ENCODE measurements at places on chromosomes 13 and 19.

DNA sequence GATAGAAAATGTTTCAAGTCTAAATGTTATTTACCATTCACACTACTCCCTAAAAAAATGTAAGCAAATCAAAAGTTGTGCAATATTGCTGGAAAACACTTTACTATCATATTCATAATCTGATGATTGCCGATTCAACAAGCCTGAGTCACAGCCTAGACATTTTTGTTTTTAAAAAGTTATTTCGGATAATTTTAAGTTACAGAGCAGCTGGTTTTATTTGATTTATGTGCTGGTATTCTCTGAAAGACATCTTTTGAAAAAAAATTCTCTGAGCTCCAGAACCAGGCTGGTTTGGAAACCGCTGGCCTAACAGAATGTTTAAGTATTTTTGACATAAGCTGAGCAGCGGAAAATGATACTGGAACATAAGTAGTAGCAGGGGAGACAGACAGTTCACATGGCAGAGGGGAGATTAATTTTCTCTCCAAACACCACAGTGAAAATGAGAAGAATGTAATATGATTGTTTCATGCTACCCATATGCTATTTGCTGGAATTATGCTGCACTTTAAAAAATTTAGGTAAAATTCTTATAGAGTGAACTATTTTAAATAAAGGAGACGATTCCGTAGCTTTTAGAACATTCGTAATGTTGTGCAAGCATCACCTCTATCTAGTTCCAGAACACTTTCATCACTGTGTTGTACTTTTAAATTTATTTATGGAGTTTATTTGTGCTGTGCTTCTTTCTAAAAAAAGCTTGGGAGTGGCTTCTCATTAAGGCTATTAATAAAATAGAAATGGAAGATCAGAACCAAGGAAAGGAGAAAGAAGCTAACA is 36.1 kb downstream of the TBC1D4 start:
- peak; percentile 56 for DNase-seq

- DNase-seq, result no peak
These were observed 3.3 kb upstream of the RDH13 start for GRCh38 chr19:55066107-55066709.

GRCh38 chr13:59363313-59363712 is 800.4 kb downstream of the DIAPH3 start:
- DNase-seq, result no peak

DNA sequence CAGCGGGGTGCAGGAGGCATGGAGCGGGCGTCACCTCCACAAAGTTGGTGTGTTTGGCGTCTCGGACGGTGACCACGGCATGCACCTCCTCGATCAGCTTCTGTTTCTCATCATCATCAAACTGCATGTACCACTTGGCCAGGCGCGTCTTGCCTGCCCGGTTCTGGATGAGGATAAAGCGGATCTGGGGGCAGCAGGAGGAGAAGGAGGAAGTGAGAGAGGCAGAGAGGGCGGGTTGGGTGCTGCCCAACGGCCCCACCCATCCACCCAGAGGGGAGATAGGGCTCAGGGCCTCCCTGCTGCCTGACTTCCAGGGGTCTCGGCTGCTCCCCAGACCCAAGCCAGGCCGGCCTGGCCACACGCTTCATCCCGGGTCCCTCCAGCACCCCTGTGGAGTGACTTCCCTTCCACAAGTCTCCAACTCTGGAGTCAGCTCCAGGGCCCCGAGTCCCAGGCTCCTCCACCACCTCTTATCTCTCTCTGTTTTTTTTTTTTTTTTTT is 4.6 kb downstream of the AP2S1 start:
- DNase-seq, result no peak
